ENCODE measurements at places on chromosomes 1 and 21.

DNA sequence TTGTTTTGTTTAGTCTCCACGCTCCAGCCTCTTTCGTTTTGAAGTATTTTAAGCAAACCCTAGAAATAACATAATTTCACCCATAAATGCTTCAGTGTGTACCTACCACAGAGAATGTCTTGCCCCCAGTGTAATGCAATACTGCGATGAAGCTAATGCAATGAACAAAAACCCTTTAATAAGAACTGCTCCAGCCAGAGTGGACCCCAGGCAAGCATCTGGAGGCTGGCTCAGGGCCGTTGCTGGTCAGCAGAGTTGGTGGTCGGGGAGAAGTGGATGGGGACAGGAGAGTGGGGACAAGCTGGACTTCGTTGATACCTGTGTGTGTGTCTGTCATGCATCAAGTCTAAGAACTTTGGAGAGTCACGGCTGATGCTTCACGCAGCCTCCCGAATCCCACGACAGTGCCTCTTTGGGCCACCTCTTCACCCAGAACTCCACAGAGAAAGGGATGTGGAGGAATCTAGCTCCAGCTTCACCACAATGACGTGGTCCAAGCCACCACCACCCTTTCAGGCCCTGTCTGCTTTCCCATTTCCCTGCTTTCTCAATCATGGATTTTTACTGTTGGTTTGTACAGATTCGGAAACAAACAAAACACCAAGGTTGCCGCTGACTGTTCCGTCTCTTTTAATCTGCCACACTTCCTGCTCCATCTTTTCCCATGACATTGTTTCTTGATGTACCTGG, 108.6 kb upstream of the ERRFI1 start:
- DNase-seq, result no peak

DNA sequence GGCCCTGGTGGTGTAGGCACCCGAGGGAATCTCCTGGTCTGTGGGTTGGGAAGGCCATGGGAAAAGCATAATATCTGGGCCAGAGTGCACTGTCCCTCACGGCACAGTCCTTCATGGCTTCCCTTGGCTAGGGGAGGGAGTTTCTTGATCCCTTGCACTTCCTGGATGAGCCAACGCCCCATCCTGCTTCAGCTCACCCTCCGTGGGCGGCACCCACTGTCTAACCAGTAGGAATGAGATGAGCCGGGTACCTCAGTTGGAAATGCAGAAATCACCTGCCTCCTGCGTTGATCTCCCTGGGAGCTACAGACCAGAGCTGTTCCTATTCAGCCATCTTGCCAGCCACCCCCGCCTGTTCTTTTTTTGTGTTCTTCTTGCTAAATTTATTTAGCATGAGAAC, 134.4 kb downstream of the LEPR start:
- DNase-seq, result no peak

- peak; percentile 89 for DNase-seq
These were observed 124.5 kb downstream of the PTPRC start for GRCh38 chr1:198763298-198763714.

DNA sequence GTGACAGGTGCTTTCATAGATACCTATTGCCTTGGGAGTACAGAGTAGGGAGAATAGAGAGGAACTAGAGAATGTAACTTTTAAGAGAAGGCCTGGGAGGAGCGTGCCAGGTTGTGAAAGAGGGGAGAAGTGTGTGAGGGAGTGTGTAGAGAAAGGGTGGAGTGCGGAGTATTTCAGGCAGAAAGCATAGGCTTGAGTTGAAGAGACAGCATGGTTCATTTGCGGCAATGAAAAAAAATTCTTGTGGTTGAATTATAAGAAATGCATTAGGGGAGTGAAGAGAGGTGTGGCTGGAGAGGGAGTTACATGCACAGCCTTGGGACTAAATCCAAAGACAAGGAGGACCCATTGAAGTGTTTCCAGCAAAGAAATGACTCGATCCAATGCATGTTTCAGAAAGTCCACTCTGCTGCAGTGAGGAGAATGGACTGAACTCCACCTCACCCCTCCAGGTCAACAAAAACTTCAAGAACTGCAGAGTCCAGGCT, 81.7 kb upstream of the ADAM30 start:
- DNase-seq, result no peak

- no peak for DNase-seq
These were observed 44.2 kb downstream of the CTH start for GRCh38 chr1:70455291-70455690.

DNA sequence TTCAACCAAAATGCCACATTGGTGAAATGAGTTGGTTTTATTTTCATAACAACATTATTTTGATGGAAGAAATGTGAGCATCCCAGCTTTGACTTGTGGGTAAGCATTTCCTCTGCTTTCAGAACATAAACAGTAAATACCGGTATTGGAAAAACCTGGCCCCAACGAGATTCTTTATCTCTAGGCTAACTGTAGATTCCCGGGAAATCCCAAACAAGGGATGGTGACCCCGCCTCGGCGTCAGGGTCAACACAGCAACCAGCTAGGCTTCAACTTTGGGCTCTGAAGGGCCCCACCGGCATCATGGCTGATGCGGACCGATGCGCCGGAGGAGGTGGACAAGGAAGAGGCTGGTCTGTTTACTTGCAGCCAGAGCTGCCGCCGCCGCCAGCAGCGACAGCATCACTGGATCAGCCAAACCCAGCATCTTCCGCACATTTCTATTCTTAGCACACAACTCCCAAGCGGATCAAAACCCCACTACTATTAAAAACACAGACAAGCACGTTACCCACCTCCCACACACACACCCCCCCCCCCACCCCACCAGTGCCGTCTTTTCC, 1.1 kb downstream of the AKT3 start:
- peak; percentile 19 for DNase-seq

GRCh38 chr1:232384171-232384883, 245.6 kb downstream of the SIPA1L2 start:
- DNase-seq, result no peak

- DNase-seq, result no peak
These were observed 712.3 kb downstream of the PTPRU start for GRCh38 chr1:29948581-29948980.

- no peak for DNase-seq
These were observed 76.4 kb upstream of the LYST start for GRCh38 chr1:235942979-235943575.

- no peak for DNase-seq
These were observed 415.5 kb downstream of the RPS6KC1 start for GRCh38 chr1:213466541-213466940.

- peak; percentile 75 for DNase-seq
These were observed at the start of gene SELL for GRCh38 chr1:169711469-169712308. Gene SELL (minus strand): TSS chr1:169711620. CDS start chr1:169711498, 122 bp downstream.

GRCh38 chr1:220271706-220272046, 577 bp downstream of the RAB3GAP2 start:
- DNase-seq, result peak; percentile 9

- DNase-seq, result no peak
These were observed 78.5 kb downstream of the NUP210L start for GRCh38 chr1:154076413-154076812.

DNA sequence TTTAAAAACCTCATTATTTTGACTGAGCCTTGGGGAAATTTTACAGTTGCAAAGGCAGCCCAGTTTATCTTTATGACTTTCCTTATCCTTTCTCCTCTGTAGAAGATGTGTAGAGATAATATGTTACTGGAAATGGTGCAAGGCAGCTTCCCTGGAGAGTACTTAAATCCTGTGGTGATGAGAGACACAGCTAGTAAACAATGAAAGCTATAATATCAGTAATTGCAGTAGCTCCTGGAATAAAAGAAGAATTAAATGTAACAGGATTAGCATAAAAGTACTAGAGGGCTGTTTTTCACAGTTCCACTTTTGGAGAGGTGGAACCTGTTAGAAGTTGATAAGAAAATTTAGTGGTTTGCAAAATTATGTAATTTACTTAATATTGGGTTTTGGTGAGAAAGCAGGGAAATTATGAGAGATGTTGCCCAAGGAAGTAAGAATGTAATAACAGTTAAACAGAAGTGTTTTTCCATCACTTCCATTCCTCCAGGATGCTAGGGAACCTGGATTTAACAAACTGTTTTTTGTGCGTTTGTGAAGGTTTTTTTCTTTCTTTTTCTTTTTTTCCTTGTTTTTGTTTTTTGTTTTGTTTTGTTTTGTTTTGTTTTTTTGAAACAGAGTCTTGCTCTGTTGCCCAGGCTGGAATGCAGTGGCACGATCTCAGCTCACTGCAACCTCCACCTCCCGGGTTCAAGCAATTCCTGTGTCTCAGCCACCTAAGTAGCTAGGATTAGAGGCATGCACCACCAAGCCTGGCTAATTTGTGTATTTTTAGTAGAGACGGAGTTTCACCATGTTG, 15.7 kb upstream of the EDEM3 start:
- DNase-seq, result no peak

- DNase-seq, result no peak
These were observed 16.1 kb downstream of the FASLG start for GRCh38 chr1:172674831-172675613.

- DNase-seq, result peak; percentile 47
These were observed 5.7 kb upstream of the ACOT11 start for GRCh38 chr1:54542120-54542961.

DNA sequence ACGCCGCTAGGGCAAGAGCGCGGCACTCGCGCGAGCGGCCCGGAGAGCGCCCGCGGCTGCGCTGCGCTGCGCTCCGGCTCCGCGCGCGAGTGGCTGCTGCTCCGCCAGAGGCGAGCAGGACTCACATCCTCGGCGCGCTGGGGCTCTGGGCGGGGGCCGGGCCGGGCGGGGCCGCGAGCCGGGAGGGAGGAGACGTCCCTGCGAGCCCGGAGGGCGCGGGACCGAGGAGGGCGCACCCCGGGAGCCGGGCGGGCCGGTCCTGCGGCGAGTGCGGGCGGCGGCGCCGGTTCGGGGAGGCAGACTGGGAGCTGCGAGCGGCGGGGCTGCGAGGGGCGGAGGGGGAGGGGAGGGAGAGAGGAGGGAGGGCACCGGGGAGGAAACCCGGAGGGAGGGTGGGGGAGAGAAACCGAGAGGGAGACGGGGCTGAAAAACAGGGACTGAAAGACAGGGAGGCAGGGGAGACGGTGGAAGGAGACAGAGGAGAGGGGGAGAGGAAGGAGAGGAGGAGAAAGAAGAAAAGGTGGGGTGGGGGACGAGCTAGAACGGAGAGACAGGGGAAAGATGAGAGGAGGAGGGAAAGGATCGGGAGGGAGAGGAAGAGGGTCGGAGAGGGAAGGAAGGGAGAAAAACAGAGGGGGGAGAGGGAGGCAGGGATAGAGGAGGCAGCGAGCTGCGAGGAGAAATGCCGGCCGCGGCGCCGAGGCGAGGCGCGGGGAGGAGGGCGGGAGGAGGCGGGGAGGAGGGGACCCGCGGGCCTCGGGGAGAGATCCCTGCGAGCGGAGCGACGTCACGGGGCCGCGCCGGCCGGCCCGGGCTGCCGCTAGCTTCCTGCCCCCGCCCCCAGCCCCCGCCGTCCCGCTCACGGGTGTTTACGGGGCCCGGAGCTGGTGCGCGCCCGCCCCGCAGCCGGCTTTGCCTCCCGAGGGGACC, at the start of gene CAMK2N1:
Gene CAMK2N1 (minus strand): TSS at position 684 of the 930 bp plus-strand sequence. CDS start 831 bp downstream, outside the sequence.
- no peak for DNase-seq

DNA sequence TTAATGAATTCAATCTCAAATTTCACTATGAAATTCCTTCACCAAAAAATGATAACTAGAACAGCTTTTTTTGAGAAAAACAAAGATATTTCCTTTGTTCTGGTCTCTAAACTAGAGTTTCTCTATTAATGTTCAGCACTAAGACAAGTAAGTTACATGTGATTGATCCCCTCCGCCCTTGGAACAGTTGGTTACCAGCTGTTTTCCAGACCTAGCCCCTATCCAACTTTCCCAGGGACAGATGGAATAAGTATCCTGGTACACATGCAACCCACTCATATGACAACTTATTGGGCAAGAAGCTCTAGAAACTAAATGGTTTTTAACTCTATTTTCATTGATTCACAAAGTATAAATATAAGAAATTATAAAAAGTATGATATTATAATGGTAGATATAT, 140.4 kb downstream of the COP1 start:
- DNase-seq, result no peak

- DNase-seq, result no peak
These were observed 285.3 kb upstream of the C1orf105 start for GRCh38 chr1:172135076-172135672.

DNA sequence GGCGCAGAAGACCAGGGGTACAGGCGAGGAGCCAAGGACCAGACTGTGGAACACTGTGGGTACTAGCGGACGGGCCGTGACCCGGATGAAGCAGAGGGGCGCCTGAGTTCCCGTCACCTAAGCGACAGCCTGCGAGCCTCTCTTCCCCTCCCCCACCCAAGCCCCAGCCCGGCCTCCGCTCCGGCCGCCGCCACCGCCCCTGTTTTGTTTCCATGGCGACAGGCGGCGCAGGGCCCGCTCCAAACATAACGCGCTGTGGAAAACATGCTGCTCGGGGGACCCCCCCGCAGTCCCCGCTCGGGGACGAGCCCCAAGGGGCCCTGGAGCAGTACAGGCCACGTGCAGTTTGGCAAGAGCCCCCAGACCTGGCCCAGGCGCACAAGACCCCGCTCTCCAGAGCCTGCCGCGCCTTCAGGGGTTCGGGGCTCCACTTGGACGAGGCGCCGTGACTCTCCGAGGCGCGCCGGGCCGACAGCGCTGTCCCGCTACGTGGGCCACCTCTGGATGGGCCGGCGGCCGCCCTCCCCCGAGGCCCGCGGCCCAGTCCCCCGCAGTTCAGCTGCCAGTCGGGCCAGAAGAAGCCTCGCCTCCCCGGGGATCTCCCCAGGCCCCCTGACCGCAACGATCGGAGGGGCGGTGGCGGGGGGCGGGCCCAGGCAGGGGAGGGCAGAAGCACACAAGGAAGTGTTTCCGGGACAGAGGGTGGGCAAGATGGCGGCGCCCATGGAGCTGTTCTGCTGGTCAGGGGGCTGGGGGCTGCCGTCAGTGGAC, at the start of gene MTX1:
Gene MTX1 (plus strand): TSS at position 155 of the 771 bp plus-strand sequence. CDS start 110 bp downstream, at position 265.
- DNase-seq, result peak; percentile 59

- DNase-seq, result no peak
These were observed 118.2 kb downstream of the FOXD2 start for GRCh38 chr1:47555841-47556560.

- DNase-seq, result no peak
These were observed 11.2 kb downstream of the TRAF3IP3 start for GRCh38 chr1:209767096-209767495.

- peak; percentile 74 for DNase-seq
These were observed 8.0 kb downstream of the PLXNA2 start for GRCh38 chr1:208235982-208236761.
